Activated CD8-positive, alpha-beta memory T cell treated with anti-CD3 and anti-CD28 coated beads for 1 hour (primary cell): ENCODE measurements at places on chromosomes 5 and 9.

DNA sequence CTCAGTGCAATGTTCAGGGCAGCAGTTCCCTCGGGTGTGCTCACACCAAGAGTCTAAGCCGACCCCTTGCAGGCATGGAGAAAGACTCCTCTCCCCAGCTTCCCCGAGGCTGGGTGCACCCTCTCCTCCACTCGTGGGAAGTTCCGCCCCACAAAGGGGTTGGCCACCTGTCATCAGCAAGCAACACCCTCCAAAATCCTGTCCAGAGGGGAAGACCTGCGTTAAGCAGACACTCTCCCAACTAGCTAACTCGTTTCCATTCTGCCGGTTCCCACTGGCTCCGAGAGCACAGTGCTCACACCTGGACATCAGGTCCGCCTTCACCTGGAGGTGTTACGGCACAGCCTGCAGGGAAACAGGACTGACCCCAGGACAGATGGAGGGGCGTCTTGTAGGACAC, 117.9 kb upstream of the IRX4 start:
- no peak for DNase-seq

- DNase-seq, result no peak
Observed at GRCh38 chr9:121744002-121744686, 92.7 kb downstream of the DAB2IP start.

GRCh38 chr5:76552546-76552945, 70.7 kb downstream of the F2RL2 start:
- no peak for DNase-seq

- DNase-seq, result no peak
Observed at GRCh38 chr9:95067897-95068296, 249.6 kb downstream of the FANCC start.

DNA sequence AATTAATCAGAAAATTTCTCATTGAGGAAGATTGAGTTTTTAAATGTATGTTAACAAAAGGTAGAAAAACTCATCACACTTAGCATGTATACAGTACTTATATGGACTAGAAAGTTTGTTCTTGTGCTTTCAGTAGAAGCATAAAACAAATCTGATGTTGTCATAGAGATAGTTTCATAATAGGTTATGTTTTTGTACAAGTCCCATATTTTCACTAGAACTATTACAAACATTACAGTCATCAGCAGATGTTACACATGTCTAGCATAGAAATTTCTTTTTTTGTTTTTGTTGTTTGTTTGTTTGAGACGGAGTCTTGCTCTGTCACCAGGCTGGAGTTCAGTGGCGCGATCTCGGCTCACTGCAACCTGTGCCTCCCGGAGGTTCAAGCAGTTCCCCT, 131.4 kb downstream of the COMMD10 start:
- DNase-seq, result no peak

- no peak for DNase-seq
Observed at GRCh38 chr9:69797675-69798074, 22.9 kb upstream of the CFAP95 start.

DNA sequence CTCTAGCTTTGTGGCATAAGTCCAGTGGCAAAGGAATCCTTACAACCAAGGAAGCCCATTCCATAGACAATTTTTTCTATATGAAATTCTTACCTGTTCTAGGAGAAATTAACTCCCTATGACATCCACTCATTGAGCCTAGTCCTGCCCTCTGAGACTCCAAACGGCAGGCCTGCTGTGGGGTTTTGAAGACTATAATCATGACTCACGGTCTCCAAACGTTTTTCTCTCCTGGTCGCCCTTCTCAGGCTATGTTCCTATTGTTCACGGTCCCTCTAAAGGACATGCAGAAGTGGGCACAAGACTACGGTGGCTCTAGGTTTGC, 611 bp downstream of the EXOSC3 start:
- no peak for DNase-seq

- no peak for DNase-seq
Observed at GRCh38 chr5:111743988-111744387, 13.0 kb downstream of the NREP start.
